GM10248 (cell line): ENCODE measurements at places on chromosomes 11 and 22.
A peak's percentile ranks its signal among the peaks of the same experiment; 100 is the strongest.

GRCh38 chr22:26327306-26327705 is 101.8 kb upstream of the ASPHD2 start:
- no peak for DNase-seq

DNA sequence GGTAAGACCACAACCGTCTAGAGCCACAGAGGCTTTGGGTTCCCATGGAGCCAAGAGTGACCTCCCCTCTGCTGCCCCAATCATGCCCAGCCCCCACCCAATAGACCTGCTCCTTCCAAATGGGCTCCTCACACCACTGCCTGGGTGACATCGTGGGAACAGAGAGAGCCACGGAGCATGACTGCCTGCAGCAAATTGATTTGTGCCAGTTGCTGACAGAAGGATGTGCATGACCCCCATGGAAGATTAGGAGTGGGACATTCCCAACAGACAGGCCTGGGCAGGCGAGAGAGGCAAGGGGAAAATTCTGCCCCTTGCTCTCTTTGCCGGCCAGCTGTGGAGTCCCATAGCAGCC is 88.5 kb downstream of the TENM4 start:
- no peak for DNase-seq

DNA sequence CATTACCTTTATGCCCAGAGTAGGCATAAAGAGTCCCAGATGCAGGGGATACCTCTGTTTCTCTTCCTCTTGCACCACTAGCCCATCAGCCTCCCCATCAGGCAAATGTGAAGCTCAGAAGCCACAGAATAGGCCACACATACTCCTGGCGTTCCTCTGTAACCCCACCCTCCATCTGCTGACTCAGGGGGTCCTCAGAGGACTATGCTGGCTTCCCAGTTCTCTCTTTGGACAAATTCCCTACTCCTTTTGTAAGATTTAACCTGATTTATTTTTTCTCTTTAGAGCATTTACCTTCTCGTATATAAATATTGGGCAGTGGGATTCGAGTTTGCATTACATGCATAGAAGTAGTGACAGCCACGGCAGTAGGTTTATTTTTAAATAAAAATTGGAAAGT is 262.3 kb upstream of the CADM1 start:
- DNase-seq, result no peak

DNA sequence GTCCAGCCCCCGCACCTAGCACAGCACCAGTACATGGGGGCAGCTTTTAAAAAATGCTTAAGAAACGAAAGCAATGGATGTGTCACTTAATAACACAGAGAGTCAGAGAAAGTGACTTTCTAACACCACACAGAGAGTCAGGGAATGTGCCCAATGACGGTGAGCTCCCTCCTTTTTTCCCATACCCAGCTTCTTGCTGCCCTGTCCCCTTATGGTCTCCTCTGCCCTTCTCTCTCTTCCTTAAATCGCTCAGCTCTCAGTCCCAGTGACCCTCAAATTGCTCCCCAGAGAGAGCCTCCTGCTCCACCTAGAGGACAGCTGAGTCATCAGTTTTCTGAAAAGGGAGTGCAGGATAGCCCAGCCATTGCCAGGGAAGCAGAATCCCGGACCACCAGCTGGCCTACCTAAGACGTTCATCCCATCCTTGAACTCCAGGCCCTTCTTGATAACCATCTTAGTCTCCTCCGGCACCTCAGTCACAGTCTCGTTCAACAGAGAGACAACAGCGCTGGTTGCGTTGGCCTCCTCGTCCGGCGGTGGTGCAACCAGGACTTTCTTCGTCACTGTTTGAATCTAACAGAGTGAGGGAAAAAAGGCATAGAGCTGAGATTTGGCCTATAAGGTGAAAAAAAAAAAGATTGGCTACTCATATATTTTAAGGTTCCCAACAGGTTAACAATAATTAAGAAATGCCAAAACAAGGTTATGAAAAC is 113.5 kb downstream of the SLC1A2 start:
- DNase-seq, result peak; percentile 62

DNA sequence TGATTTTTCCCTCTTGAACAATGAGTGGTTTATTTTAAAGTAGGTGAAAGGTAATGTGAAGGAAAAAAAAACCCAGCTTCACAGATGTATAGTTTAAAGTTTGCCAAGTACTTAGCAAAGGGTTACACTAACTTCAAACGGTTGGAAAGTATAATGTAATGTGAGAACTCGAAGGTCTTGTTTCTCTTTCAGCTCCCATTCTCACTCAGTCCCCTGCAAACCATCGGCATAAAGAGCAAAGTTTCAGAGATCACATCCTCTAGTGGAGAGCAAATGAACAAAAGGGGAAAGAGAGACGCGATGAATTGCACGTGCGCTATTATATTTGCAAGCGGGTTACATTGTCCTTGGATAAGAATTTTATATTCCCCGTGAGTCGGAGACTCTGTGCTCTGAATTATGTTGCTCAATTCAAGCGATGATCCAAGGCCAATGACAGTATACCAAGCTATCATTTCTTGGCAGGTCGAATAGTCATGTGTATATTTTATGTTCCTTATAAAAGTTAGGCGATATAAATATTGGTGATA is 37.6 kb upstream of the BIRC3 start:
- peak; percentile 60 for DNase-seq

GRCh38 chr11:42762348-42762747 is 549.4 kb upstream of the API5 start:
- no peak for DNase-seq

DNA sequence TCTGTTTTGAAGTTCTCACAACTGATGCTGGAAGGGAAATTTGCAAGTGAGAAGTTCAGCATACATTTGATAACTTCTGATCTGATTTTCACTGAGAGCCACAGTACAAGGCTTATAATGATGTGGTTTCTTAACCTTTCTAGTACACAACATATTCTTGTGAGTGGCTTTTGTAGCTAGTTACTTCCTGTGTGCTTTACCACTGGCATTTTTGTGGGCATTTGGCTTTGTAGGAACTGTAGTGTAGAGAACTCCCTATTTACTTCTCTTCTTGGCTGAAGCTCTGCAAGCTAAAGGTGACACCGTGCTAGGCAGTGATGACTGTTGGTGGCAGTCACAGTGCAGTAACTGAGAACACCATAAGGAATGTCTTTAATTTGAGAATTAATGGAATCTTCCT is 14.9 kb downstream of the USP47 start:
- DNase-seq, result no peak

- peak; percentile 36 for DNase-seq
Observed at GRCh38 chr22:40499209-40499623, 128.8 kb downstream of the SGSM3 start.

DNA sequence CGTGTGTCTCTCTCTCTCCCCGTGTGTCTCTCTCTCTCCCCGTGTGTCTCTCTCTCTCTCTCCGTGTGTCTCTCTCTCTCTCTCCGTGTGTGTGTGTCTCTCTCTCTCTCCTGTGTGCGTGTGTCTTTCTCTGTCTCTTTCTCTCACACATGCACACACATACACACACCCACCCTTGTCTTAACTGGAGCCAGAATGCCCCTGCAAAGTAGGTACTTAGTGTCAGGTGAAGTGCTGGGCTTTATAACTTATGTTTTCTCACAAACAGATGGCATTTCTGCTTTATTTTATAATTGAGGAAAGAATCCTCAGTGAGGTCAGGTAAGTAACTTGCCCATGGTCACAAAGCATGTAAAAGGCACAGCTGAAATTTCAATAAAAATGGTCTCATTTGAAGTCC is 106.0 kb downstream of the CSNK2A3 start:
- DNase-seq, result no peak
